Activated CD8-positive, alpha-beta memory T cell treated with anti-CD3 and anti-CD28 coated beads, Interleukin-2, amount 50 U/mL, for 48 hours (primary cell): ENCODE measurements at places on chromosomes 4 and X.

DNA sequence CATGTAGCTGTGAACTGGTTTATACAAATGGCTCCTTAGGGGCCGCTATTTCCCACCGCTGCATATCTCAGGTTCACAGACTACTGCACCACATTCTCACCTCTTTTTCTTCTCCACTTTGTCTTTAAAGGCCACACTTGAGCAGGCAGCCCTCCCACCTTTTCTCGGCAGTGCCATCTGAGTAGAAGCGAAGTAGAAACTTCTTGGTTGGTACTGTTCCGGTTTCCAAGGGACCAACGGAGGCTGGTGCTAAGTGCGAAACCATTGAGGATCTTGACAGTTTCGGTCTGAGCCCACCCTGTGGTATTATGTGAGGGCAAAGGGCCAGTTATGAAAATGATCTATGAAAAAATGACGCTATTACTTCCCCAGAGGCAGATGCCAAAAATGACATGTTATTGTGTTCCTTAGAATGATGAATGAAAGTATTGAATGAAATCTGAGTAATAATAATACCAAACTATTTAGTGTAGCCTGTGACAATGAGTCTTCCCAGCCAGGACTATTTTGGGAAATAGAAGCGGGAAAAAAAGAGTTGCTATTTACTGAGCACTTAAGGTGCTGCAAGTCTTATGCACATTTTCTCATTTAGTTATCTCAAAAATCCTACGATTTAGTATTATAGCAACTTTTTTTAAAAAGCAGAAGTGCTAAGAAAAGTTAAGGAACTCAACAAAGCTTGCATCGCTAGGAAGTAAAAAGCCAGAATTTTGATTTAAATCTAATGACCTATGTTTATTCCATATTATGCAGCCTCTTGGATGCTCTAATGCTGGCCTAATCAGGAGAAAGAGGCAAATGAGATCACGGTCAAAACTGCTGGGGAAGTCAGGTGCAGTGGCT is 29.6 kb upstream of the CHRNA9 start:
- DNase-seq: no peak

GRCh38 chr4:144494280-144494679 is 151.7 kb upstream of the HHIP start:
- no peak for DNase-seq

DNA sequence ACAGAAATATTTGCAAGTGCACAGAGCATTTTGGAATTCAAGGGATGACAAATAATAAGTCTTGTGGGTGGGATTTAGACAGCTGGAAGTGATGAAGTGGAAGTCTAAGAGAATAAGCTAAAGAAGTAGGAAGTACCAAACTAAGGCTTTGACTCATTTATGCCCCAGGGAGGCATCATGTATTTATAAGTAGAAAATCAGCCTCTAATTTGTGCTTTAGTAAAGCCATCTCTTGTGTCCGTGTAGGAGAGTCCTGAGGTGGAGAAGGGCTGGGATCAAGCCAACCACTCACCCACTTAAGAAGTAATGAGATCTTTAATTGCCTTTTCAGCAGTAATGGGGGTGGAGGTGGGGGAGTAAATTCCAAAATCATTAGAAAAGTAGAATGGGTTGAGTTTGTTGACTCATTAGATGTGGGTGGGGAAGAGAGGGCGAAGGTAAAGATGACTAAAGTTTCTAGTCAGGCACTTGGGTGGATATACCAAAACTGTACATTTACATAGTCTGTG is 356.7 kb downstream of the STIM2 start:
- no peak for DNase-seq

- no peak for DNase-seq
These were observed 300.6 kb upstream of the SPANXN1 start for GRCh38 chrX:144946666-144947065.

GRCh38 chr4:99029852-99030251 is 34.3 kb downstream of the METAP1 start:
- DNase-seq: no peak

GRCh38 chr4:64780664-64781063 is 371.4 kb upstream of the TECRL start:
- no peak for DNase-seq

- DNase-seq: peak; percentile 46
These were observed at the start of gene HS6ST2 for GRCh38 chrX:132958091-132958703. TSS of gene HS6ST2 (minus strand) at chrX:132958629.

DNA sequence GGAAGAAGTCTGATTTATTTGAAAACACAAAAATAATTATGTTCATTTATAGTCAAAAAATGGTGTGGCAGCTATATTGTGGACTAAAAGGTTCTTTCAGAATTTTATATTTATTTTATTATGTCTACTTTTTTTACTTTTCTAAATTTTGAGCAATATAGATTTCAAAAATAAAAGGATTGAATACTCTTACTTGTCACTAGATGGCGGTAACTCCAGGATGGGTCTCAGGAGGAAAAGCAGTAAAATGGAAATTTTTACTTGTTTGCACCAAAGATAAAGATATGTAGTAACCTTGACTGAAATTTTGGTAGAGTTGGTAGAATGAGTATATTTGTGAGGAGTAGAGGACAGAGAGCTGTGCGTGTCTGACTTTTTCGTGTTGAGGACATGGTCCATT is 14.5 kb upstream of the DACH2 start:
- no peak for DNase-seq

GRCh38 chr4:53598483-53598882 is 7.2 kb upstream of the LNX1 start:
- no peak for DNase-seq

- no peak for DNase-seq
These were observed 50.8 kb upstream of the GNPDA2 start for GRCh38 chr4:44777115-44777514.

DNA sequence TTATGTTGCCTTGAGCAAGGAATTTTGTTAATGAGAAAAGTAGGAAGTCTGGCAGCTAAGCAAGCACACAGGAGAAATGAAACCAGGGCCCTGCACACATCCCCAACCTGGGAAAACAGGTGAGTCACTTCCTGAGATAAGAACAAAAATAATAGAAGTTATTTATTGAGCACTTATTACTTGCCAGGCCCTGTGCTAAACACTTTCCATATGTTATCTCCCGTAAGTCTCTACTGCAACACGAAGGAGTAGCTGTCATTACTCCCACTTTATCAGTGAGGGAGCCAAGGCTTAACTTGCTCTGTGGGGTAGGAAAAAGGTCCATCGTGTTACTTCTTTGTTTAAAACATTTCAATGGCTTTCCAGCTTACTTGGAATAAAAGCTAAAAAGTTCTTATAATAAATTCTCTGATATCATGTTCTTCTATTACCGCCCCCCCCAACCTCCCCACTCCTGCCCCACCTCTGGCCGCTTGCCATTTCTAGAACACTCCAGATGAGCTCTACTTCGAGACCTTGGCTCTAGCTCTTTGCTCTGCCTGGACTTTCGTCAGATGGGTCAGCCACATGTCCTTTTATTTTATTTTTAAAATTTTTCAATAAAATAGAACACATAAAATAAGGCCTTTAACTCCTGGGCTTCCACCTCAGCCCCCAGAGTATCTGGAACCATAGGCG is 36.3 kb upstream of the PLAC8 start:
- no peak for DNase-seq

- DNase-seq: no peak
These were observed 13.2 kb downstream of the RNF150 start for GRCh38 chr4:141120036-141120593.

DNA sequence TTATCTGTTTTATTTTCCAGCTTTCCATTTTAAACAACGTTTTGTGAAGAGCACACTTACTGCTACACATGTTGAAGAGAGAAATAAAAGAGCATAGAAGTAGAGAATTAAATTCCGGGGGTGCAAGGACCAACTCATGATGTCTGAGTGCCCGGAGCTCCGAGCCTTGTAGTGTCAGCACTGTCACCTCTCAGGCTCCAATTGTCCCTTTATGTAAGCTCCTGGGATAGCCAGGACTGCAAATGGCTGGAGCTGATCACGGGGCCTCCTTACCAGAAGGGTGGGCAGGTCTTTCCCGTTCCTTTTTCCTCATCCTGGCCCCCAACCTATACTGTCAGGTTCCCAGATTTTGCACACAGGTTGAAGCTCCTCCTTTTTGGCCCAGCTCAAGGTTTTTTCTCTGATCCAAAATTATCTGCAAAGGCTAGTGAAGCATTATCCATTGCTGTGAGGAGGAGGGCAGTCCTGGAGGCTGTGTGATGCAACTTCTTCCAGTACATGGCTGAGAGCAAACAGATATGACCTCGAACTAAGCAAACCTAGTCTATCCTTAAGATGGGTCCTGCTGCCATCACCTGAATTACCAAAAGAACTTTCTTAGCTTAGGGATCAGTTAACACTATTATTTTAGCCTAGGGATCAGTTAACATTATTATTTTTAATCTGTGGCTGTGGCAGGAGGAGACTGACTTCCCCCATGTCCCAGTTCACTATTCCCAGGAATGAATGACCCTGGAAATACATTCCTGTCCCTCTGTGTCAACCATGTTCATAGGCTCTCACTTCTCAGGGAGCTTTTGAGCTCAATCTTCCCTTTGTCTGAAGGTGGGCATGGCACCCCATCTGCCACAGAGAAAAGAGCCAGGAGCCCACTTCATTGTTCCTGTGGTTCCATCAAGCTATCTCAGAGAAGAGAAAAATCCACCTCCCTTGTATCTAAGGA is at the start of gene FGG:
TSS of gene FGG (minus strand) at position 185 of the 943 bp plus-strand sequence. CDS start at position 138, 47 bp downstream.
- DNase-seq: no peak

DNA sequence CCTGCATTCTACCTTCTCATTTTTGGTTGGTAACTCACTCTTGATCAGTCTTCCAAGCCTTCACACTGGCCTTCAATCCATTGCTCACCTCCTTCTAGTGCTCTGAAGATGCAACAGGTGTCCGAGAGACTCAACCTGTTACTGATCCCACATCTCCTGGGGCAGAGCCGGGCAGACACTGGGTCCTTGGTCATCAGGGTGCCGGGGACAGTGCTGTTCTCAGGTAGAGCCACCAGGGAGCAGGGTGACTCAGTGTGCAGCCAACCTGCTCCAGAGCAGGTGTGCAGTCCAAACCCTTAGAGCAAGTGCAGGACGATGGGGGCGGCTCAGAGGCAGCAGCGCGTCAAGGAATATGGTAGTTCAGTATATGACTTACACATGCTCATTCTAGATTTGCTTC is 188.4 kb downstream of the DHX15 start:
- no peak for DNase-seq

GRCh38 chrX:103817502-103817901 is 14.6 kb downstream of the RAB9B start:
- DNase-seq: no peak

- DNase-seq: no peak
These were observed 15.8 kb downstream of the CYTL1 start for GRCh38 chr4:5003372-5003857.

GRCh38 chr4:17757621-17758020 is 23.8 kb downstream of the FAM184B start:
- DNase-seq: no peak

- no peak for DNase-seq
These were observed 101.0 kb upstream of the TLR2 start for GRCh38 chr4:153582954-153583702.

GRCh38 chrX:1153940-1154339 is 58.5 kb downstream of the CRLF2 start:
- no peak for DNase-seq

- DNase-seq: no peak
These were observed 135.2 kb upstream of the HPGD start for GRCh38 chr4:174657472-174657871.

DNA sequence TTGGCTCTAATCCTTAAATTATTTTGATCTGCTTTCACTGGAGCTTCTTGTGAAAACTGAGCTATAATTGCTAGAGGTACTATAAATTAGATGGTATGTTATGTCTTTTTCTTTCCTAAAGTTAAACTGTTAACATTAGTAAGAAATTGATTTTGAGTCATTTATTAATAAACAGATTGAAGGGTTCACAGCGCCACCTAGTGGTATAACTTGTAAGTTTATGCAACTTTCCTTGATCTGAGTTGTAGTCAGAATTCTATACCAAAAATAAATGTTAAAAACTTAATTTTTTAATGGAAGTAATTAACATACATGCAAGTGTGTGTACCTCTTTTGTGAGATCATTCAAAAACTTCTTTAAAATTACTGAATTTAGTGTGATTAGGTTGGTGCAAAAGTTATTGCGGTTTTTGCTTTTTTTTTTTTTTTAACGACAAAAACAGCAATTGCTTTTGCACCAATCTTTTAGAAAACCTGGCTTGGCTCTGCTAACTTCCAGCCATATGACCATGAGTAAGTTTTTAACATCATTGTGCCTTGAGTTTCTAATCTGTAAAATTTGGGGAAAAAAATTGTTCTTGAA is 151.5 kb downstream of the CENPC start:
- no peak for DNase-seq

DNA sequence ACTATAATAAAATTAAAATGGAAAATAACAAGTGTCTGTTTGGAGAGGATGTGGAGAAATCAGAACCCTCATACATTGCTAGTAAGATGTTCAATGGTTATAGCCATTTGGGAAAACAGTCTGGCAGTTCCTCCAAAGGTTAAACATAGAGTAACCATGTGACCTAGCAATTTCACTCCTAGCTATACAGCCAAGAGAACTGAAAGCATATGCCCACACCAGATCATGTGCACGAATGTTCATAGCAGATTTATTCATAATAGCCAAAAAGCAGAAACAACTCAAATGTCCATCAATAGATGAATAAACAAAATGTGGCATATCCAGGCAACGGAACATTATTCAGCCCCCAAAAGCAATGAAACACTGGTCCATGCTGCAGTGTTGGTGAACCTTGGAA is 9.4 kb upstream of the CCNQ start:
- no peak for DNase-seq

DNA sequence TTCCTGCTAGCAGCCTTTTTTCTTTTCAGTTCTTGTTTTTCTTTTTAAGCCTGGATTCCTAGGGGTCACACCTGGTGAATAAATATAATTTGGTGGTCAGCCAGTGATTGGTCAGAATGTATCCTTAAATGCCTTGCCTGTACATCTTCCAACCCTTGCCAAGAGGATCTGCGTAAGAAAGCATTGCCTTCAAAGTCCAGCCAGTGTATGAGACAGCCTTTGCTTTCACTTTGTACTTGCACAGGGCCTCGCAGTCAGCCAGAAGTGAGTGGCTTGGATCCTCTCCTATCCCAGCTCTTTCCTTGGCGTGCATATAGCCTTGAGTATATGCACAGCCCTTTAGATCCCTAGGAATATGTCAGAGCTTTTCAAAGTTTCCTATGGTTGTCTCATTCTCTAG is 22.2 kb downstream of the KANTR start:
- no peak for DNase-seq

DNA sequence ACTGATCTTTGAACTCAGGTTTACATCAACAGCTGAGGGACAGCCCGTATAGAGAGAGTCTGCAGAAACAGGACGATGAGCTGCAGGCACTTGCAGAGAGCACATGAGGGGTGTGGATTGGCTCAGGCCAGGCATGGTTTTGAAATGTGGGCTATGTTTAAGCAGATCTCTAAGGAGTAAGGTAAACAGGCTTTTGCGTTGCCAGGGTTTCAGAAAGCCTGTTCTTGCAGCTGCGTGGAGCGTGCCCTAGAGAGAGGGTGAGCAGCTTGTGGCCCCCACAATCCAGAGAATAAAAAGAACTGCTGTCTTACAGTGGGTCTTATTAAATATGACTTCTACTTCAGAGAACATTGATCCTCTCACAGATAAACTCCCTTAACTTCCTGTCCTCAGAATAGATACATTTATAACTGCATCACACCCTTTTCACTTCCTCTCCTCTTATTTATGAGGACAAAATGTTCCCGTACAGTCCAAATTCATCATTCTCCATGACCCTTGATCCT is 64.1 kb downstream of the TMA16 start:
- no peak for DNase-seq

GRCh38 chr4:23972187-23972586 is 82.3 kb upstream of the PPARGC1A start:
- no peak for DNase-seq

- peak; percentile 38 for DNase-seq
These were observed 4.0 kb upstream of the DHRSX start for GRCh38 chrX:2504706-2505332.
